Fibroblast of skin of abdomen (primary cell): ENCODE measurements at places on chromosomes 1 and 21.

DNA sequence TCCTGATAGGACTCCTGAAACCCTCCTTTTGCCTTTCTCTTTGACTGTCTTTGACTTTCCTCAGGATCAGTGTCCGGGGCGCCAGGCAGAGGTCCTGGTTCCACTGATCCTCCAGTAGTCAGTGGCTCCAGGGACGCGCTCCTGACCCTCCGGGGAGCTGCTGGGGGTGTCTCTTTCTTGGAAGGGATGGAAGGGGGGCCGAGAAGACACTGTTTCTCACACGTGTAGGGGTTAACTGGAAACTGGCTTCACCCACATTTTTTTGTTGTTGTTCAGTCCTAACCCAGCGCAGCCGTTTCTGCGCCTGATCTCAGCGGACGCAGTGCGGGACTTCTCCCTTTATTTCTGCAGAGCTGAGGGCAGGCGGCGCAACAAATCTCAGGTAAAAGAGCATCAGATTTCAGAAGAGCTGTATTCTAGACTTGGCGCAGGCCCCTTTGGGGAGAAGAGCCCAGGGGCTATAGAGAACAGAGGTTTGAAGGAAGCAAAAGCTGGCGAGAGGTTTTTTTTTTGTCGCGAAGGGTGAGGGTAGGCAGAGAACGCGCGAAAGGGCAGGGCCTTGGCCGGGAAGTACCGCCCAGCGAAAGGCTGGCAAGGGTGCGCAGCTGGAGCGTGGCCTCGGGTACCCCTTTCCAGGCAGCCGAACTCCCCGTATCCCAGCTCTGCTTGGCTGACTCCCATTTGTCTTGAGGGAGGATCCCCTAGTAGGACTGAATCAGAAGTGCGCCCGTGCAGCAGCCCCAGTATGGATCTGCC lies 4.3 kb upstream of the LHX9 start:
- DNase-seq: no peak

DNA sequence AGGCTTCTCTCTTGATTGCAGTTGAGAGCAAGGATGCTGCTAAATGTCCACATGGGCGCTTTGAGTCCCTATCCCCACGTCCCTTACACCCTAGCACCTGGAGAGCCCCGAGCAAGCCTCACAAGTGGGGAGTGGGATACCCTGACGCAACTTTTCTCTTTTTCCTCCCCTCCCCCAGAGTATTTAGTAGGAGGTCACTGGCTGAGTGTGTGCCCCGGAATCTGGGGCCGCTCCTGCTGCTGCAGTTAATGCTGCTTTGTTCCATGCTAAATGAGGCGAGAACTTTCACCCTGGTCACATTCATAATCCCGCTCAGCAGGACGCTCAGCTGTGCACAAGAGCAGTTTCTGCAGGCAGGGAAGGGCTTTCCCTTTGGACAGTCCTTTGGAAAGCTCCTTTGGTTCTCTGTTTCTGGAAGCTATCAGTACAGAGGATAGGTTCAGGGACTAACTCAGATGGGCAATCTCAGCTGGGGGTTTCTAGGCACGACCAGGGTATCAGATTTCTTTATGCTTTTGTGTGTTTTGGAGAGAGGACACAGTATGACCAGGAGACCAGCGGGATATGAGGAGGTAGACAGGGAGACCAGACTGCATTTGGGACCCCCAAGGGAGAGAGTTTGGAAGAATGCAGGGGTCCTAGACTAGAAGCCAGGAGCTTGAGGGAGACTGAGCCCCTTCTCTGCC lies 75.9 kb downstream of the NOS1AP start:
- DNase-seq: no peak

- DNase-seq: no peak
These were observed 59.5 kb downstream of the KCNK1 start for GRCh38 chr1:233673261-233673946.

DNA sequence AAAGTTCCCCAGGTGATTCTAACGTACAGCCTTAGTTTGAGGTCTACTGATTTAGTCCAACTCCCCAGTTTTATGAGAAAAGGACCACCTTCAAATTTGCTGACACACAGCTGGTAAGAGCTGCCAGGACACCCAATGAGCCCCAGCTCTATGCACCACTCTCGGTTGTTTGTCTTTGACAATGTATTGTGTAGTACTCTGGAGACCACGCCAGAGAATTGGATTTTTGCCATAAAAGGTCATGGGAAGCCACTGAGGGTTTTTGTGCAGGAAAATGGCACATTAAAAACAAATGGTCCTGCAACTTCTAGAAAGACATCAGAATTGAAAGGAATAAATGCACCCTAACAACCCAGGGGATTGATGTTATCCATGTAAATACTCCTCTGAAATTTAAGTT lies 7.1 kb upstream of the IER5 start:
- DNase-seq: no peak

DNA sequence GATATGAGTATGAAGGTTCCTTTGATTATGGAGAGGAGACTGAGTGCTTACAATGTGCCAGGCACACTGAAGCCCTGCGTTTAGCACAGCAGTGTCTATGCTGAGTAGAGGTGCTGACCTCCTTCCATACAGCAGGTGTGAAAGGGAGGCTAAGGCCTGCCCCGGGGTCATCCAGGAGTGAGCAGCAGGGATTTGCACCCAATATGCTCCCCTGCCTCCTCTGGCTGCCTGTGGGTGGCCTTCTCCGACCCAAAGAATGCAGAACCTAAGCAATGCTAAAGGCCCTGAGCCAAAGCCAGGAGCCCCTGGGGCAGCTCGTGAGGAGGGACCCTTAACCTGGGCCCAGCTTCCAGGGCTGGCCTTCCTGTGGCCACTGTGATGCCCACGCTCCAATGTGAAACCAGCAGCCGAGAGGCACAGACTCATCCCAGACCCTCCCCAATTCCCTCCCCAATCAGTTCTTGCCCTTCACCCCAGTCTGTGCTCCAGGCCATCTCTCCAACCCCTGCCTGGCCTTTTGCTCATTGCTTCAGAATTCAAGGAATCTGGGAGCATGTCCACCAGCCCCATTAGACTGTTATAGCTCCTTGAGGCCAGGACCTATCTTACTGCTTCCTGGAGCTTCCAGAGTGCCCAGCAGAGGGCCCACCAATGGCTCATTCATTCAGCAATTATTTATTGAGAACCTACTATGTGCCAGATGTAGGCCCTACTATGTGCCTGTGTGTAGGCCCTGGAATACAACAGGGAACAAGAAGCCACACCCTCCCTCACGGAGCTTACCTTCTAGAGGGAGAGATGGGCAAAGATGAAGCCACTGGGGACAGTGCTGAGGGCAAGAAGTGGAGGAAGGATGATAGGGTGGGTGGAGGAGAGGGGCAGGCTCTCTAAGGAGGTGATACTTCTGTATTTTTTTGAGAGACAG lies 53.3 kb downstream of the TAS1R2 start:
- no peak for DNase-seq

- DNase-seq: peak; percentile 12
These were observed 1.2 kb downstream of the MAN1A2 start for GRCh38 chr1:117368116-117369108.

DNA sequence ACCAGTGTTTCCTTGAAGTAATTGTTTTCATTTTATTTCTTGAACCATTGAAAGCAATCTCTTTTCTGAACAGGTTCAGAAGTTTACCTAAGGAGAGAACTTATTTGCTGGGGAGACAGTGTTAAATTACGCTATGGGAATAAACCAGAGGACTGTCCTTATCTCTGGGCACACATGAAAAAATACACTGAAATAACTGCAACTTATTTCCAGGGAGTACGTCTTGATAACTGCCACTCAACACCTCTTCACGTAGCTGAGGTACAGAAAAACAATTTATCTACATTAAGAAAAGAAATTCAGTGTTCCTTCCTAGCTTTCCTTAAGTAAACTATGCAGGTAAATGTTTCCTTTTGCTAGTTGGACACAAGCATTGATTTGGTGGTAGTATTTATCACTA lies 27.4 kb downstream of the AGL start:
- DNase-seq: no peak

- no peak for DNase-seq
These were observed 36.1 kb upstream of the PDE4B start for GRCh38 chr1:65756616-65757015.

GRCh38 chr21:46425571-46425970 lies 33.1 kb upstream of the DIP2A start:
- DNase-seq: no peak

DNA sequence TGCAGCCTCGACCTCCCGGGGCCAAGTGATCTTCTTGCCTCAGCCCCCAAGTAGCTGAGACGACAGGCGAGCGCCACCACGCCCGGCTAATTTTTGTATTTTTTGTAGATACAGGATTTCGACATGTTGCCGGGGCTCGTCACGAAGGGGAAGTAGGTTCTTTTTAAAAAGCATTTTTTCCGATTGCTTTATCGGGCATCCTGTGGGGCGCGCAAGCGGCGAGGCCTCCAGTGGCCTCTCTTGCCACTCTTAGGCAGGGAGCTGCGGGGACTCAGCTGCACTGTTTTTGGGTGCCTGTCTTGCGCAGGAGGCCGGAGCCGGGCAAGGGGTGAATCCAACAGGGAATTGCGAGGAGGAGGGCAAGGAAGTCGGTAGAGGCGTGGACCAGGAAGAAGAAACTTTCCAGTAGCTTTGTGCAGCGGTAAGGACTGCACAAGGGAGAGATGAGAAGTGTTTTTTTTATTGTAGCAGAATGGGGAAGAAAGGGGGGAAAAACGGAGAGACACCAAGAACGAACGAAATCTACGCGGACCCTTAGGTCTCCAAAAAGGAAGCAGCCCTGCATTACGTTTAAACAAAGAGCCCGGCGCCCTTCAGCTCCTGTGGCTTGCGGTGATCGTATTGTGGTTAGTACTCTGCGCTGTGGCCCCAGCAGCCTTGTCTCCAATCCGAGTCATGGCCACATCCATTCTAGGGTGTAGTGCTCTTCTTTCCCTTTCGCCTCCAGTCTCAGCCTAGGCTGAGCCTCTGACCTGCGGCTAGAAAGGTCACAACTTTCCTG lies 164.8 kb downstream of the PPIAL4G start:
- DNase-seq: no peak

DNA sequence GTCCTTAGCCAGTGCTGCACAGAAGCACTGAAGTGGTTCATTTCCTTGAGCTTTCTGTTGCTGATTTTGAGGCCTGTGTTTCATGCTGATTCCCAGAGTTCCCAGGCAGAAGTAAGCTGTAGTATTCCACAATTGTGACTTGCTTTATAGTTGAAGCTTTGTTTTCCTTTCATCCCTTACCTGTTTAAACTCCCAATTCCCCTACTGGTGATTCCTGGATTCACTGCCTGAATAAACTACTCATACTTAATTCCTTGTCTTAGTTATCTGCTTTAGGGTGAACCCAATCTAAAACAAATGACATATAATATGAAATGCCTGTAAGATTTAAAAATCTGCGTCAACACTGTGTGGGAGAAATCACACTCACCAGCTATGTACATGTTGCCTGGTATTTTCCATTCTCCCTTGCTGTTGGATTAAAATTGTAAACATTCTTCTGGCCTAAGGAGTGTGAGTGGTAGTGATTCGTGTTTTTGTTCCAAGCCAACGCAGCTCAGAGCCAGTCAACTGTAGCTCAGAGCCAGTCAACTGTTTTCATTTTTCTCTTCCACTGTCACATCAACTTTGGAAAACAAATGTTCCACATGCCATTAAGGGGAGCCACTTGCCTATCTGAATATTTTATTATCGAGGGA lies 879.4 kb downstream of the MRPL39 start:
- peak; percentile 18 for DNase-seq

GRCh38 chr1:234535763-234536515 lies 57.0 kb upstream of the TARBP1 start:
- DNase-seq: no peak

GRCh38 chr1:113683384-113684152 lies 75.7 kb downstream of the PHTF1 start:
- peak; percentile 6 for DNase-seq
